Retina (tissue), 1 donor: ENCODE measurements at places on chromosomes 13 and 19.
A peak's percentile ranks its signal among the peaks of the same experiment; 100 is the strongest.

DNA sequence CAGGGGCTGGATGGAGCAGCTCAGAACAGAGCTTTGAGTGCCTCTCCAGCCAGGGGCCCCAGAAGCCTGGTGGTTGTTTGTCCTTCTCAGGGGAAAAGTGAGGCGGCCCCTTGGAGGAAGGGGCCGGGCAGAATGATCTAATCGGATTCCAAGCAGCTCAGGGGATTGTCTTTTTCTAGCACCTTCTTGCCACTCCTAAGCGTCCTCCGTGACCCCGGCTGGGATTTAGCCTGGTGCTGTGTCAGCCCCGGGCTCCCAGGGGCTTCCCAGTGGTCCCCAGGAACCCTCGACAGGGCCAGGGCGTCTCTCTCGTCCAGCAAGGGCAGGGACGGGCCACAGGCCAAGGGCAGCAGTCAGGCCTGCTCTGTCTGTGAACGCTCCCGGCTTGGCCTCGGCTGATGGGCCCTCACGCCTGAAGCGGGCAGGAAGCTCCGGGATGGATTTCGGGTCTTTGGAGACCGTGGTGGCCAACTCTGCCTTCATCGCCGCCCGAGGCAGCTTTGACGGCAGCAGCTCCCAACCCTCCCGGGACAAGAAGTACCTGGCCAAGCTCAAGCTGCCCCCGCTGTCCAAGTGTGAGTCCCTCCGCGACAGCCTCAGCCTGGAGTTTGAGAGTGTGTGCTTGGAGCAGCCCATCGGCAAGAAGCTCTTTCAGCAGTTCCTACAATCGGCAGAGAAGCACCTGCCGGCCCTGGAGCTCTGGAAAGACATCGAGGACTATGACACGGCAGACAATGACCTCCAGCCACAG lies at the start of gene GRK1:
Gene GRK1 (plus strand): TSS at position 269 of the 751 bp plus-strand sequence. CDS start 168 bp downstream, at position 437.
- no peak for DNase-seq

DNA sequence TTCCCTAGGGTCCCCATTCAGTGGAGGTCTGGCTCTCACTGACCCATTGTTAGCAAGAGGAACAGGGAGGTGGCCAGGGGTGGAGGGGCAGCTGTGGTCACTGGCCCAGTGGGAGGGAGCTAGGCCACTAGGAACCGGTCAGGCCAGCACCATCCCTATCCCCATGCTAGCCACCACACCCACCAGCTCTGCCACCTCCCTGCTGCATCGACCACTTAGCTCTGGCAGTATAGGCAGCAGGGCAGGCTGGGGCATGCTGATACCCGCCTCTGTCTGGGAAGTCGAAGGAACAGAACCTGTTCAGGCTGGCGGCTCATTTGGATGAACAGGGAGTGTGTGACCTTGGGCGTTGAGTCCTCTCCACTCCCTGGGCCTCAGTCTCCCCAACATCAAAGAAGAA lies 4.7 kb downstream of the PPP1R13L start:
- no peak for DNase-seq

GRCh38 chr19:6516018-6516658 lies 14.0 kb upstream of the TUBB4A start:
- DNase-seq = peak; percentile 93

GRCh38 chr13:36297366-36298338 lies at the start of gene CCDC169:
Gene CCDC169, minus strand, starts transcription at chr13:36297814. Its CDS starts 95 bp downstream, at chr13:36297719.
- peak; percentile 90 for DNase-seq

DNA sequence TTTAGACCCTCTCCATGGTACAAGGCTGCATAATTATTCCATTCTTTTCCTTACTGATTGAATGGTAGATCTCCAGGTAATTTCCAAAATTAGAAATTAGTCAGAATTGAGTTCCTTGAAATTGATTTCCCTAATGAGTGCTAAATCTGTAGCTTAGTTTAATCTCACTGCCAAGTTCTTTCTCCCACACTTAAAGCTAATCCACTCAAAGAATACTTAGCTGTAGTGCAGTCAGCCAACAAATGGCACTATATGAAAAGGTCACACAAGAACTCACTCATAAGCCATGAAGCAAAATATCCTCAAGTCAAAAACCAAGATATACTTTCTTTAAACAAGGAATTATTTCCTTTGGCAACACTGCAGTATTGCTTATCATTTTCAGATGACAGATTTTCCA lies 62.0 kb downstream of the XPO4 start:
- DNase-seq = no peak

DNA sequence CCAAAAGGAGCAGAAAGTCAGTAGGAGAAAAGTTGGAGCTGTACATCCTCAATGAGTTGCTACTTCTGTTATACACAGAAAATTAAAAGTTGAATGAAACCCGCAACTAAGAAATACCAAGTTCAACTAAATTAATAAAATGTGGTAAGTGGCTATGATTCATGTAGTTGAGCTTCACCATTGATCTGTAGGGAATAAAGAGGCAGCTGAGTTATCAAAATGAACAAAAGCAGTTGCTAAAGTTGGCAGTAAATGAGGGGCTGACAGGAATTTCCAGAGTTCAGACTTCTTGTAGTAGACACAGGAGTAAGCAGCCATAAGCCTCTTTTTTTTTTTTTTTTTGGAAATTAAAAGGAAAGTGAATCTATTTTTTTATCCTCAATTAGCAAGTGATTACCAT lies 234.6 kb downstream of the POSTN start:
- DNase-seq = no peak

DNA sequence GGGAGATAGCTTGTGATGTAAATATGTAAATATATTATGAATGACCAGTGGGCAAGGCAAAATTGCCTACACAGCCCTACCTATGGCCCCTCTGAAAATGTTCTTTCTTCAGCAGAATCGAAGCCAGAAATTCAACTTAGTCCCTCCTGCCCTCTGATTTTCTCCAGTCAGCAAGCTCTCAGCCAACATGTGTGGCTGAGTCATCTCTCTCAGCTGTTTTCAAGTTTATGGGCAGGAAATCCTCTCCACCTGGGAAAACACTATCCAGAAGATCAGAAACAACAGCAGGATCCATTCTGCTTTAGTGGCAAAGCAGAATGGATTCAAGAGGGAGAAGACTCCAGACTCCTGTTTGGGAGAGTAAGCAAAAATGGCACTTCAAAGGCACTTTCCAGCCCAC lies 8.9 kb upstream of the ZNF527 start:
- DNase-seq = no peak

- no peak for DNase-seq
Observed at GRCh38 chr13:71610876-71611275, 256.1 kb downstream of the DACH1 start.

DNA sequence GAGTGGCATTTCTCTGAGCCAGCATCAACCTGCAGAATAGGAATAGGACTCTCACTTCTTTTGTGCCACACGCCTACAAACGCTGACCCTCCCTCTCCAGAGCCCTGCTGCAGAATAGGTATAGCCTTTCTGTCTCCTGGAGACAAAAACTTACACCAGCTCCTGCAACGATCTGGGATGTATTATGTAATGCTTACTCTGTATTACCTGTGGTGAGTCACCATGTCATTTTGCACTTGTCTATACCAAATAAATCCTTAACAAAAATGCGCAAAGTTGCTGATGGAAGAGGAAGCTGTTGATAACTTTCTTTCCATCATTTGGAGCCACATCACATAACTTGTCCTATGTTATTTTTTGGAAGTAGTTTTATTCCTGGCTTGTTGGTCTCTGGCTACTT lies 155.8 kb upstream of the FNDC3A start:
- no peak for DNase-seq

DNA sequence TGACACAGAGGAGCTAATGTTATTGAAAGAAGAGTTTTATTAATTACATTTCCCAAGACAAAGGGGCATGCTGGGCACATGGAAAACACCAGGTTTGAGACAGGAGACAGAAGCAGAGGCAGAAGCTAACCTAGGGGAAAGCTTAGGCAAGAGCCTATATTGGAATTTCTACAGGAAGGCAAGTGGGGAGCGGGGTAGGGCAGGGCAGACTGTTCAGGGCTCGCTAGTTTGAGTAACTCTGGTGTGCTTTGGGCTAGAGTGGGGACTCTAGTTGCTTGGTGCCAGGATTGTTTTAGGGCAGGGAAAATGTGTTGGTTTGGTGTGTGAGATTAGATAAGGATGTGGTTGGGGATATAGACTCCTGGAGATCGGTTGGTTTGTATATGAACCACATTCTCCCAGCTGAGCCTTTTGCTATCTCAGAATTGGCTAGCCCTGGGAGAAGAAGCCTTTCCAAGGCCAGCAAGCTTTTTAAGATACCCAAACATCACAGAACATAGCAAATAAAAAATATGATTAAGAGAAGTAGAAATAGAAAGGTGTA lies 8.4 kb upstream of the UFM1 start:
- DNase-seq = no peak

DNA sequence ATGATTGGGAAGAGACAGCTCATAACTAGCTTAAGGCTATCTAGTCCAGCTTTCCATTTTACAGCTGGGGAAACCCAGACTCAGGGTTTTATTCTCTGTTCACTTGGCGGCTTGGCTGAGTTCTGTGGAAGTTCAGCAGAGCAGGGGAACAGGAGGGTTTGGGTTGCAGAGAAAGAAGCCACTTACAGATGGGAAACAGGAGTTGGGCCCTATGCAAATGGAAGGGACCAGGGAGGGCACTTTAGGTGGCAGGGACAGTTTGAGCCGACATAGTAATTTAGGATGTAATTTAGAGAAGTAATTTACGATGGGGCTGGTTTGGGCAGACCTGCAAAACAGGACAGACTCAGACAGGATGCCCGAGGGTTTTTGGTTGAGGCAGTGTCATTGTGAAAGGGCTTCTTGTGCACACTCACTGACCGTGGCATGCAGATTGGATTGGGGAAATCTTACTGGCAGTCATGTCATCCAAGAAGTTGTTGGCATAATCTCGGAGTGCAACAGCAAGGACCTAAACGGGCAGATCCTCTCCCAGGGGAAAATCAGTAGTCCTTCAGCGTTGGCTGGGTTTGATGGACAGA lies 47.3 kb upstream of the GPR183 start:
- no peak for DNase-seq

GRCh38 chr13:41079725-41080124 lies 18.4 kb downstream of the WBP4 start:
- no peak for DNase-seq

DNA sequence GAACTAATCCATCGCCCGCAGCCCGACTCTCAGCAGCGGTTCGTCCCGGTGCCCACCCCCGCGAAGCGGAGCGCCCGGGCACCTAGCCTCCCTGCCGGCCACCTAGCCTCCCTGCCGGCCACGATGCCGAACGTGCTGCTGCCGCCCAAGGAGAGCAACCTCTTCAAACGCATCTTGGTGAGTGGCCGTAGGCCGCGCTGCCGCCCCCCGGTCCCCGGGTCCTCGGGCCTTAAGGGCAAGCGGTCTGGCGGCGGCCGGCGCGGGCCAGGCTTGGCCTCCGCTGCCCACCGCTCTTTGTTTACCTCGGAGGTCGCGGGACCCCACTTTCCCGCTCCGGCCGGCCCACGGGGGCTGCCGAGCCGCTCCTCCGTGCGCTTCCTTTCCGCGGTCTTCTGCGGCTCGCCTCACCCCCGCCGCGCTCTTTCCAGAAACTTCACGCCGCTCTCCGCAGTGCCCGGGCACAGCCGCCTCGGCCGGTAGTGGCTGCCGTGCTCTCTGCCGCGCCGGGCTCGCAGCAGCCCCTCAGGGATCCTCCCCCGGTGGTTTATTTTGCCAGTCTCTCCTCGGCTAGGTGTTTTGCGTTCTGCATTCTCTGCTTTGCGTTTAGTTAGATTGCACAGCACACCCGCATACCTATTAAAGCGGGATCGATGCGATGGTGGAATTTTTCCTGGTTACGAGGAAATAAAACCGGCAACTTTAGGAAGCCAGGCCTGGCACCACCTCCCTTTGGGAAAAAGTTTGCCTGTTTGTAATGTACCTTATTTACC lies 524 bp downstream of the NAA16 start:
- no peak for DNase-seq

- no peak for DNase-seq
Observed at GRCh38 chr13:112730157-112730671, 40.4 kb downstream of the ATP11A start.

GRCh38 chr13:48411841-48412531 lies 927 bp downstream of the LPAR6 start:
- DNase-seq = peak; percentile 38

DNA sequence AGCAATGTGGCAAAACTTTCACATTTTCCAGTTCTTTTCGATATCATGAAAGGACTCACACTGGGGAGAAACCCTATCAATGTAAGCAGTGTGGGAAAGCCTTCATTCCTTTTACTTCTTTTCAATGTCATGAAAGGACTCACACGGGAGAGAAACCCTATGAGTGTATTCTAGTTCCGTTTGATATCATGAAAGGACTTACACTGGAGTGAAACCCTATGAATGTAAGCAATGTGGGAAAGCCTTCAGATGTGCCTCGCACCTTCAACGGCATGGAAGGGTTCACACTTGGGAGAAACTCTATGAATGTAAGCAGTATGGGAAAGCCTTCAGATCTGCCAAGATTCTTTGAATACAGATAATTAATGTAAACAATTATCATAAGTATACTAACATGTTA lies 14.5 kb upstream of the ZNF763 start:
- no peak for DNase-seq

GRCh38 chr13:35866801-35867200 lies 264.4 kb downstream of the DCLK1 start:
- no peak for DNase-seq

GRCh38 chr13:76621705-76622104 lies 264.5 kb downstream of the KCTD12 start:
- DNase-seq = no peak

DNA sequence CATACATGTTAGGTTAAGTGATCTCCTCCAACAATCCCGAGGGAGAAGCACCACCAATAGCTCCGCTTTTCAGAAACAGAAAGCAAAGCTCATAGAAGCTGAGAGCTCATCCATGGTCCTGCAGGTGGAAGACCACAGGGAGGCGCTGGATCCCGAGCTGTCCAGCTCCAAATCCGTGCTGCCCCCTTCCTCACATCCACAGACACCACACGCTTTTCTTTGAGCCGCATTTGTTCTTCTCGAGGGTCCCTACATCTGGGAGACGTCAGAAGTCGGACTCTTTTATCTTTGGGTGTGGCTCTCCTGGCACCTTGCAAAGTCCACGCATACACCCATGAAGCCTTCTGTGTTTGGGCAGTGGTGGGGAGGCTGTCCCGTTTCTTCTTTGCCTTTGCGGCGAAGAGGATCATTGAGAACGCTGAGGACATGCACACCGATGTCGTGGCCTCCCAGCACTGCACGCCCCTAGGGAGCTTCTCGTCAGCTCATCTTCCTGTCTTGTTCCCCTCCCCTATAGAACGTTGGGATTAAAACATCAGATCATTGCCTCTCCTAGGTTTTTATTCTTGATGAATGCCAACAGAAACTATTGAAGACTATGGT lies 184.8 kb downstream of the TEX29 start:
- DNase-seq = peak; percentile 66

DNA sequence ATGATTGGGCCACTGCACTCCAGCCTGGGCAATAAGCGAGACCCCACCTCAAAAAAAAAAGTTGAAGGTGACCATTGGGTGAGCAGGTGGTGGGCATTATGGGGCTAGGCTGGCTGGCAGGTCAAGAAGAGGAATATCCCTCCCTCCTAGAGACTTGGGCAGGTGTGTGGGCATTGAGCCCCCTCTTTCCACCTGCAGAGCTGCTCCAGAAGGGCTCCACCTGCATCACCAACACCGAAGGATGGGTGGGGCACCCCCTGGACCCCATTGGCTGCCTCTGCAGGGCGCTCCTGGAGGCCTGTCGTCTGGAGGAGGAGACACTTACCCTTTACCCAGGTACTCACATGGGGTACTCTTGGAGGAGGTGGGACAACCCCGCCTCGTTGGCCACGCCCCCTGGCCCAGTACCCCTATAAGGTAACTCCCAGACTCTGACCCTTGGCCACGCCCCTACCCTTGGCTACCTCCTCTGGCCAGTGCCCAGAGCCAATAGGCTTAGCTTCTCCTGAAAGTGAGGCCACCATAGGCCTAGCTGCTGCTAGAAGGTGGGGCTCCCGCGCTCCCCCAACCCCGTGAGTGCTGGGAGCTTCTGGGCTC lies 21.9 kb downstream of the ZSWIM4 start:
- DNase-seq = no peak
